Neural cell (in vitro differentiated cells): ENCODE measurements at places on chromosomes 12 and 14. TPM values are rescaled to one million over a fixed set of nuclear protein-coding genes. Genes with fewer than 3 reads are reported as not detected.

Gene PIANP
- polyA plus RNA-seq: 2.1 and 4.4 TPM in 2 replicates

Gene KLRD1
- polyA plus RNA-seq: 0.28 and 0.52 TPM in 2 replicates

Gene AREL1
- polyA plus RNA-seq: 30.4 and 33.8 TPM in 2 replicates

Gene ITGA5
- polyA plus RNA-seq: not detected in 2 replicates

Gene C12orf75
- polyA plus RNA-seq: 25.2 and 27.1 TPM in 2 replicates

Gene RAPGEF3
- polyA plus RNA-seq: 0.30 and 1.5 TPM in 2 replicates

Gene TC2N
- polyA plus RNA-seq: 0.54 and 2.1 TPM in 2 replicates

Gene DEPDC4
- 1.2 TPM in 1 of 2 replicates, not detected in the other for polyA plus RNA-seq

Gene FSCB
- not detected in 2 replicates for polyA plus RNA-seq

Gene CFAP54
- 0.44 and 1.1 TPM in 2 replicates for polyA plus RNA-seq

Gene LUM
- polyA plus RNA-seq: 0.20 and 0.89 TPM in 2 replicates

Gene TCL1B
- not detected in 2 replicates for polyA plus RNA-seq

Gene SDR39U1
- polyA plus RNA-seq: 142 and 173 TPM in 2 replicates

Gene ACVRL1
- polyA plus RNA-seq: not detected in 2 replicates

Gene OR6S1
- polyA plus RNA-seq: not detected in 2 replicates

Gene TMEM63C
- 11.1 and 14.6 TPM in 2 replicates for polyA plus RNA-seq

Gene GTF2A1
- polyA plus RNA-seq: 29.2 and 37.3 TPM in 2 replicates

Gene ITGB7
- 0.26 TPM in 1 of 2 replicates, not detected in the other for polyA plus RNA-seq

Gene KLHL33
- polyA plus RNA-seq: not detected in 2 replicates

Gene CSRP2
- 67.2 and 71.4 TPM in 2 replicates for polyA plus RNA-seq

Gene EPYC
- polyA plus RNA-seq: not detected in 2 replicates

Gene SERPINA9
- polyA plus RNA-seq: not detected in 2 replicates

Gene ZFHX2
- polyA plus RNA-seq: 0.72 and 1.7 TPM in 2 replicates

Gene ANKS1B
- 65.6 and 67.3 TPM in 2 replicates for polyA plus RNA-seq

Gene HNF1A
- polyA plus RNA-seq: not detected in 2 replicates

Gene OR6C76
- polyA plus RNA-seq: not detected in 2 replicates
